KBM-7 (cell line): ENCODE measurements at places on chromosomes 12 and 14.

DNA sequence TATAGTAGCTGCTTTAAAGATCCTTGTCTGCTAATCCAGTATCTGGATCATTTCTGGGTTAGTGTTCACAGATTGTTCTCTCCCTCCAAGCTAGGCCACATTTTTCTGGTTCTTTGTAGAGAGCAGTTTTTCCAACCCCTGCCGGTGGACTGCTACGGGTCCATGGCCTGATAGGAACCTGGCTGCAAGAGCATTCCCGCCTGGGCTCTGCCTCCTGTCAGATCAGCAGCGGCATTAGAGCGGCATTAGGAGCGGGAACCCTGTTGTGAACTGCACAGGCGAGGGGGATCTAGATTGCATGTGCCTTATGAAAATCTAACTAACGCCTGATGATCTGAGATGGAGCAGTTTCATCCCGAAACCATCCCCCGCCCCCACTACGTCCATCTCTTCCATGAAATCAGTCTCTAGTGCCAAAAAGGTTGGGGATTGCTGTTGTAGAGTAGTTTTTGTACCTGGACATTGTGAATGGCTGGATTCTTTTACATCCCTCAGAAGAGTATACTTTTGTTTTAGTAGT is 50.4 kb downstream of the MYRFL start:
- DNase-seq, result no peak

DNA sequence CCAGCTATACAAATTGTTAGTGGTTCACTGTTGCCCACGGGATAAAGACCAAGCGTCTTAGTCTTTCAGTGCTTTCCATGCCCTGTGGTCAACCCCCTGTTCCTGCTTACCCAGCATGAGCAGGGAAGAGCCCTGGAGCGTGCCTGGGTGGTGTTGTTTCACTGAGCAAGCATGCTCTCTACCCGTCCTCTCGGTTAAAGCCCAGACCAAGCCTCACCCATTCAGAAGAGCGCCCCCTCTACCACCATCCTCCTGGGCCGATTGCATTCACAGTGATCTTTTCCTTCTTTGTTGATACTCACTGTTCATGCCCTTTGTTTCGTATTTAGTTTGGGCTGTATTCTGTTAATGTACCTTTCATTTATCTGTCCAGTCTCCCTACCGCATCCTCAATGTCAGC is 25.1 kb downstream of the DYRK4 start:
- no peak for DNase-seq

DNA sequence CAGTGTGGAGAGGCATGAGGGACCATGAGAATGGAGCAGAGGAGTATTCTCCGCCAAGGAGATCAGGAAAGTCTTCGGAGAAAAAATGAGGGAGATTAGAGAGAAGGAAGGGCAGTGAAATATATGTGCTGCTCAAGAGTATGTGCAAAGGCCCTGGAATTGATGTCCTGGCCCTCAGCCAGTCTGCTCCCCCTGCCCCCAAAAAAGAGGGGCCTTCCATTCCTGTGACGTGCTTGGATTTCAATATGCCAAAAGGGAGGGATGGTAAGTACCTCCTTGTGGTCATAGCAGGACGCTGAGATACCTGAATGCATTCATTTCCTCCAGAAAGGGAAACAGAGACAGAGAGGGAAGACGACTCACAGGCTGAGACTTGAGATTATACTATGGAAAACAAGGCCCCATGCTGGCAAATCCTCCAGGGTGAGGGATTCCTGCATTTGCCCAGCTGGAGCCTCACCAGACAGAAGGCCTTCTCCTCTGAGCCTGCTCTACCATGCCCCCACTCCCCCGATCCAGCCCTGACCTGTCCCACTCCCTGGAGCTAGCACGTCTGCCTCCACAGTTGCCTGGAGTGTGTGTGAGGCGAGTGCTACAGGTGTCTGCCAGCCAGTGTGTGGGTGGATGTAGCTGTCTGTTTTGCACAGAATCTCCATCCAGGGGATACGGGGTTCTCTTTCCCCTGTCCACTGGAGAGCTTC is 3.9 kb upstream of the RARG start:
- no peak for DNase-seq

GRCh38 chr12:93091886-93092648 is 163.0 kb upstream of the EEA1 start:
- DNase-seq, result no peak

DNA sequence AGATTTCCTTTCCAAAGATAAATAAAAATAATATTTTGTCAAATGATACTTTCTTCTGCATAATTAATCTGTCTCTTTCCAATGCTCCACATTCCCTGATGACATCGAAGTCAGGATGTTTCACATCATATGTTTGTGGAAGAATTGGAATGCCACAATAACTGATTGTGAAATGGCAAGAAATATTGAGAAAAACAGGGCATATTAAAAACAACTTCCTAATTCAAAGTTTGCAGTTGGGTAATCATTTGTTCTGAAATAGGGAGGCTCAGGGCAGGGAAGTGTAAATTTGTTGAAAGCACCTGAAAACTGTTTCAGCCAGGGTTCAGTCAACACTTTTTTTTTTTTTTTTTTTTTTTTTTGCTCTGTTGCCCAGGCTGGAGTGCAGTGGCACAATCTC is 50.7 kb downstream of the BCAT1 start:
- DNase-seq, result no peak

DNA sequence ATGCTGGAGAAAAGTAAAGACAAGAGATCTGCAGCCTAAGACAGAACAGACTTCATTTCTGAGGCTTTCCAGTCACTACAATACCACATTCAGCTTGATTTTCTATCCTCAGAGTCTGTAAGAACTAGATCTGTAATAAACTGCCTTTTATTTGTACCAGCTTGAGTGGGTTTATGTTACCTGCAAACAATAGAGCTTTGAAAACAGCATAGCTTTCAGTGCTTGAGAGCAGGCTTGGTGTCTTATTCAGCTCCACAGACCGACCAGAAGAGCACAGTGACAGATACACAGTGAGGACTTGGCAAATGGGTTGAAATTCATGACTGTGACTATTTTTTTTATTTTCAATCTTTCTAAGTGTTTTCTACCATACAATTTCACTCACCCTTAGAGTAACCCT is 207.8 kb upstream of the OTX2 start:
- DNase-seq, result no peak

- peak; percentile 5 for DNase-seq
Observed at GRCh38 chr14:67814821-67815220, 1.6 kb downstream of the ZFYVE26 start.

- DNase-seq, result peak; percentile 63
Observed at GRCh38 chr12:123089631-123090353, 61.1 kb downstream of the PITPNM2 start.

DNA sequence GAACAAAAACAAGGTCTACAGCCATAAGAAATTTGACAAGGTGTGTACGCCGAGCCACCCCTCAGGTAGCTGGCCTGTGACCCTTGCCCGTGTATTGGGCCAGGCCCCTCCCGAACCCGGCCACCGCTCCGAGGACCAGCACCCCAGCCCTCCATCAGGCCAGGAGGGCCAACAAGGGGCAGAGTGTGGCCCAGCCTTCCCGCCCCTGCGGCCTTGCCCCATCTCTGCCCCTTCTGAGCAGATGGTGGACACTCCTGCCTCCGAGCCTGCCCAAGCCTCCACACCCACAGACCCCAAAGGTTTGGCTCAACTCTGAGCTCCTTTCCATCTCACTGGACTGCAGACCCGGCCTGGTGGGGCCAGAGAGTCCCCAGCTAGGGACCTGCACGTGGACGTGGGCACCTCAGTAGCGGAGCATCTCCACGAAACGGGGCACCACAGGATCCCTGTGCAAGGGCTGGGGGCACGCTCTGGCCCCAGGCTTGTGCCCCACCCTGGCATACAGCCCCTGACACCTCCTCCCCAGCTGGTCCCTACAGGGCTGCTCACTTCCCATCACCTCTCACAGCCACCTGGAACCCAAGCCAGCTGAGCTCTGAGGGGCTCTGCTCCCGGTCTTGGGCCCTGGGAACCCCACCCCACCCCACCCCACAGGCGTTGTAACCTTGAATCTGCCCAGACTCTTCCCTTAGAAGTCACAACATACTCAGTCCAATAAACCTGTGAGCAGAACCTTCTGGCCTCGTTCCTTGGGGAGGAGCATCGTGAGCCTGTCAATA is 3.3 kb downstream of the P2RX2 start:
- DNase-seq, result no peak

DNA sequence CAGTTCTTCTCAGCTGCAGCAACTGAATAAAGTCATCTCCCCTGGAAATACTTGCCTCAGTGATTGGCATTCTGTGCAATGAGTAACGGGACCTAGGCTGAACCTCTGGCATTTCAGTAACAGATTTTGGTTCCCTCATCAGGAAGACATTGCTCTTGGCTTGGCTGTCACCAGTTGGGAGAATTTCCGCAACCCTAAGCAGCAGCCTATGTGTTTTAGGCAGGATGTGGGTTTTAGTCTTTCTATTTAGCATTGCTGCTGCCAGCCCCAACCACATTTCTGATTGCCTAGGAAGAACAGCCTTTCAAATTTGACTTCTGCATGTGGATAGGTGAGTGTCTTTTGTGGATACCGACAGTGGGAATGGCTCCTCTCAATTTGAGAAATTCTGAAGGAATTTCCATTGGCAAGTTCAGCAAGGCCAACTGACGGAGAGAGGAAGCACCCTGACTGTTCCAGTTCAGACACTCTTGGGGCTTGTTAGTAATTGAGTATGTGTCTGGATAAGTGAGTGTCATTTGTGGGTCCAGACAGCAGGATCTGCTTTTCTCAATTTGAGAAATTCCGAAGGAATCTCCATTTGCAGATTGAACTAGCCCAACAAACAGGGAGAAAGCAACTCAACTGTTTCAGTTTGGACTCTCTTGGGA is 19.0 kb upstream of the CLEC2A start:
- DNase-seq, result peak; percentile 51

DNA sequence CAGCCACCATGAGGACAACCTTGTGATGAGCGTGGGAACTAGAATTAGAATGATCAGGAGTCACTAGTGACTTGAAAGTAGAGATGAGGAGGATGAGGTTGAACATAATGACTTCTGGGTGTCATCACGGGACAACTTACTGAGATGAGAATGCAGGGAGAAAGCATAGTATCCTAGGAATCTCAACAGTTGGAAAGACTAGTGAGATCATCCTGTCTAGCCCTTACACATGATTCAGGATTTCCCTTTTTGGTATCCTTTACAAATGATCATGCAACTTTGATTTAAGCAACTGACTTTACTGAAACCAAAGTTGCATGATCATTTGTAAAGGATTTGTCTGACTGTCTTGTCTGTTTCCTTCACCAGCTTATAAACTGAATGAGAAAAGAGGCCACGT is 51.8 kb upstream of the HIF1A start:
- DNase-seq, result no peak

DNA sequence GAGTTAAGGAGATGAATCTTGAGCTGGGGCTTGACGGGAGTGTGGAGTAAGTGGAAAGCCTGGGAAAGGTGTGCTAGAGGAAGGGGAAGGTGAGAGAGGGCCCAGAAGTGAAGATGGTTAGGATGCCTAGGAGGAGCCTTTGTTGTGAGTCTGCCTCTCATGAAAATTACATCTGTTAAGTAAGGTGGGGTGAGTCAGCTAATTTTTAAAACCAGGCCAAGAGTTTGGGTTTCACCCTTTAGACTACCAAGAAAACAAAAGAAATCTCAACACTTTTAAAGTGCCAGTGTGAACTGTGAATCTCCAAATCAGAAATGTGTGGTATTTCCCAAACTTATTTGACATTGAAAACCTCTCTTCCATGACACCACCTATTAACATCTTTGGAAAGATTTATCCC is 185.2 kb downstream of the CRADD start:
- no peak for DNase-seq

DNA sequence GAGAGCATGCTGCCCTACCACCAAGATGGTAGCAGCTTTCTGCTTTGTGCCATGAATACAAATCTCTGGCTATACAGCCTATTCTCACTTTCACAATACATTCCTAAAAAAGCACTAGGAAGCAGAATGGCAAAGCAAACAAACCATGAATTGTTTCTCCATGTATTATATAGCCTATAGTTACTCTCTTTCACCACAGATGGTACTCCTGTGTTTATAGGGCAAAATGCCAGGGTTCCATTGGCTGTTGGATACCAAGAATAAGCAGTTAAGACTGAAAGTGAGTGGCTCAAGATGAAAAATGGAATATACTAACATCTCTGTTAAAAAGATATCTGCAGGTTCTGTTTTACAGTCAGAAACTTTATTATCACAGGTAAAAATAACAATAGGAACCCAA is 11.1 kb downstream of the ARF3 start:
- DNase-seq, result no peak

DNA sequence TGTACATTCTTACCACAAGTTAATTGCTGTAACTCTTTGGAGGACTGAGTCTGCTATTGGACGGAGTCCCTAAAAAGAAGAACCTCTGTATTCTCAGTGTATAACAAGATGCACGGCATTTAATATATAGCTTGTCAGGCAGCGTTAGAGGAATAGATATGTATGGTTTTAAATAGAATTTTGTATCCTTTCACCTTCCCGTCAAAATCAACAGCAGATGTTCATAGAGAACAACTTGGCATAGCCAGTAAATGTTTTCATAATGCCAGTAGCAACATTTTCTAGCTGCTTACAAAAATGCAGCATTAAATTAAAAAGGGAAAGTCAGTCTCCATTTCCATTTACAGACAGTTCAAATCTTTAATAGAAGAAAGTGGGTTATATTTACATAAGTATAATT is 6.8 kb downstream of the SCYL2 start:
- DNase-seq, result no peak

GRCh38 chr12:82504409-82504808 is 146.1 kb downstream of the METTL25 start:
- DNase-seq, result no peak

DNA sequence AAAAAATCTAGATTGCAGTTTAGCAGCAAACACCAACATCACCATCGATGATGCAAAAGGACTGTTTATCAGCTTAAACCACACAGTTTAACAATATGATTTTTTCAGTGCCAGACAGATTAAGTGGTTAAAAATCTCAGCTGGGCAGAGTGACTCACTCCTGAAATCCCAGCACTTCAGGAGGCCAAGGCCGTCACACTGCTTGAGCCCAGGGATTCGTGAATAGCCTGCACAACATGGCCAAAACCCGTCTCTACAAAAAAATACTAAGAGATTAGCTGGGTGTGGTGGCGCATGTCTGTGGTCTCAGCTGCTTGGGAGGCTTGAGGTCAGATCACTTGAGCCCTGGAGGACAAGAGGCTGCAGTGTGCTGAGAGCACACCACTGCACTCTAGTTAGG is 8.9 kb downstream of the RSRC2 start:
- no peak for DNase-seq

- DNase-seq, result peak; percentile 58
Observed at GRCh38 chr12:79939728-79940310, 4.9 kb upstream of the PPP1R12A start.

- no peak for DNase-seq
Observed at GRCh38 chr14:76277586-76278130, 98.3 kb upstream of the ESRRB start.

DNA sequence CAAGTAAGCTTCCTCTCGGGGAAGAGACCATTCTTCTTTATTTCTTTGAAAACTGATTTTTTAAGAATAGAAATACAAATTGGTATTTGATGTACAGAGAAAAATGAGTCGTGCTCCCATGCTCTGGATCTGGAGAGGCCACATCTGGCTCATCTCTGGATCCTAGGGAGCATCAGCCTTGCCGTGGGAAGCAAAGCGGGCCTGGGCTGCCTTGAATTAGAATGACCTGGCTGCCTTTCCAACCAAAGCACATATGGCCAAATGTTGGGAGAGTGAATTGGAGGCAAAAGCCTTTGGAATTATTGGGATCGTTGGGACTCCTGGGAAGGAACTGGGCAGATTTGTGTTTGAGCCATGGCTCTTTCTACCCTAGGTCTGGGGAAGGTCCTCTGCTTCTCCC is 80.0 kb downstream of the SLC25A47 start:
- no peak for DNase-seq
